HTR-8/SVneo (cell line): ENCODE measurements at places on chromosomes 6 and 20.

- DNase-seq = no peak
Observed at GRCh38 chr20:24911461-24911860, 37.6 kb upstream of the CST7 start.

DNA sequence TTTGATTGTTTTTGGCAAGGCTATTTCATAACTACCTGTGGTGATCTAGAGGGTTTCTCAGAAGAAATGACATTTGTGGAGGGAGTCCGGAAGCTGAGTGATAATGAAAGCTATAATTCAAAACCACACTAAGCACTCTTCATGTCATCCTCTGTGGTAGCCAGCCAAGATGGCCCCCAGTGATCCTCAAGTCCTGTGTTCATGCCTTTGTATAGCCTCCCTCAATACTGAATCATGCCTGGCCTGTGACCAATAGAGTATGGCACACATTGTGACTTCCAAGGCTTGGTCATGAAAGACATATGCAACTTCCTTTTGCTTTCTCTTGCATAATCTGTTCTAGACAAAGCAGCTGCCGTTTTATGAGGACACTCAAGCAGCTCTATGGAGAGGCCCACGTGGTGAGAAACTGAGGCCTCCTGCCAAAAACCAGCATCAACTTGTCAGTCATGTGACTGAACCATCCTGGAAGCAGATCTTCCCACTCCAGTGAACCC lies 12.8 kb upstream of the DNAAF9 start:
- DNase-seq = no peak

DNA sequence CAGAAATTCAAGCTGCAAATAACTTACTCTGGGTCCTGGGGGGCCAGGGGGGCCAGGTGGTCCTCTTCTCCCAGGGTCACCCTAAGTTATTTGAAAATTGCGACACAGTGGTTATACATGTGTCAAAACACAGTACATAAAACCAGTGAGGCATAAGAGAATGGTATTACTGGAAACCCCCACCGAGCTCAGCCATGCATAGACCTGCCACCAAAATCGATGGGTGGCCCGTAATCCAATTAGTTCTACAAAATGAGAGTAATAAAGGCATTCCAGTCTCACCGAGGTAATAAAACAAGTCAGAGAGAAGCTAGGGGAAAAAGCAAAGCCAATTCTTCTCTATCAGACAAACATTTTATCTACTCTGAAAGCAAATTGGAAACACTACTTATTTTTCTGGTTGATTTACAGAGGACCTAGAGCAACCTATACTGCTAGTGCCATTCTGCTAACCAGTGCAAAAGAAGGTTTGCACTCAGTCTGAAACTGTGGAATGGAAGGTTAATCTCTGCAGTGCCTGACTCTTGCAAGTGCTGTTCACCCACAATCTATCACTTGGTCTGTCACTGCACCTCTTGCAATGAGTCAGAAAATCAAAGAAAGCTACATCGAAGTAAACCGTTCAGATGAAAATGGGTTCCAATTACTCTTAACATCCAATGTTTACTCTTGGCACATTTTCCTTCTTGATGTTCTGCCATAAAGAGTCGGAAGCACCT lies 32.4 kb downstream of the COL9A1 start:
- no peak for DNase-seq

- no peak for DNase-seq
Observed at GRCh38 chr20:63054103-63054474, 47.3 kb upstream of the BHLHE23 start.

DNA sequence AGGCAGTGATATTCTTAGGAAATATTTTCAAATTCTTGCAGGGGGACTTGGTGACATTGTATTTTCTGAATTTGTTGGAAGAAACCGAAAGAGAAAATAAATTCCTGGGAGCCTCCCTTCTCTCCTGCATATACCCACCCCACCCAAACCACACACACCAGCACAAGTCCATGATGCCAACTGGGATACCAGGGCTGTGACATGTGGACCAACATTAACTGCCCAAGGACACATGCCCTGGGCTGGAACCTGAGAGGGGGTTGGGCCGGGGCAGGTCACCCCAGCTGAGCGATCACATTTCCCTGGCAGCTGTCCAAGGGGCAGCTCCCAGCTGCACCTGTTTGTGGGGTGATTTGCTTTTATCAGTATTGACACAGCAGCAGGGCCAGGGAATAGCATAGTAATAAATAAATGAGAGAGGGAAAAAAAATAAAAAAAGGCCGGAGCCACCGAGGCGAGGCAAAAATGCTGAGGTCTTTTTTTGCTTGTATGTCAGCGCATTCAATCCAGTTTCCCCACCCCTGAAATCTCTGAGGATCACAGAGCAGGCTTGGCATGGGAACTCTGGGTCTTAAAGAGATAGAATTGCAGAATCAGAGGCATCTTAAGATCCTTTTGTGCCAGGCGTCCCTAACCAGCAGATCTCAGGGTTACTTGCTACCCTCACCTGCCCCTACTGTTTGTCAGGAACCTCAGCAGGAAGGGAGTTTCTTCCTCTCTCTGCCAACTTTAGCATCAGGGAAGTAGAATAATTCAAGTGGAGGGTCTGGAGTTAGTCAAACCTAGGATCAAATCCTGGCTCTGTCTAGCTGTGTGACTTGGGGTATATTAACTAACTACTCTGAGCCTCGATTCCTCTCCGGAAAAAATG lies 66.5 kb upstream of the PIM1 start:
- DNase-seq = peak; percentile 38

DNA sequence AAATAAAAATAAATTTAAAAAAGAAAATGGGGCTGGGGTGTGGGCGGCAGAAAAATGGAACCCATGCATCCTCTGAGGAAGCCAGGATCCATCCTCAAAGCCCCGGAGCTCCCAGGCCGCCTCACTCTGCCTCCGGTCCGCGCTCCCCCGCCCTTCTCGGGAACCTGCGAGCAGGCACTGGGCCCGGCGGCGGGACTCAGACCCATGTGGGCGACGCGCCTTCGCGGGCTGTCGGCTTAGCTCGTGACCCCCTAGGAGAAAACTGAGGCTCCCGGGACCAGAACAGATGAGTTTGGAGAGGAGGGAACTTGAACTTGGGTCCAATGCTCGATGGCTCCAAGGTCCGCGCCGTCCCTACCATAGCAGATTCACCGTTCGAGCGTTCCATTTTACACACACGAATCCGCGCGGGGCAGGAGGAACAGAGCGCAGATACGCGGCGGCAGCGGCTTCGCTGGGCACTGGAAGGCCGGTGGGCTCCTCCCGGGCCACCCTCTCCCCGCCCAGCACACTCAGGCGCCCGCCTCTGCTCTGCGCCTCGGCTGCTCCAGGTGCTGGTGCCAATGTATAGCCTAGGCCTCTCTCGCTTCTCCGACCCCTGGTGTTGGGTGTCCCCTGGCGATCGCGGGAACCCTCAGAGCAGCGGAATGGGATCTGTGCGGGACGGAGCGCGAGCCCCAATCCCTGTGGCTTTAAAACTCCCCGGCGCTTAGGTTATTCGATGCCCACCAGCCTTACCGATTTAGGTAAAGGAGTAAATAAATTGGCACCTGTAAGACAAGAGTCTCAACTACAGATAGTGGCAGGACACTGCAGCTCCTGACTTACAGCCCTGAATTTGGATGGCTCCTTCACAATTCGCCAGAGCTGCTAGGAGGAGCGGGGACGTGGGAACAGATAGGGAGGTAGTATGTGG lies 39.2 kb downstream of the DPPA5 start:
- no peak for DNase-seq

DNA sequence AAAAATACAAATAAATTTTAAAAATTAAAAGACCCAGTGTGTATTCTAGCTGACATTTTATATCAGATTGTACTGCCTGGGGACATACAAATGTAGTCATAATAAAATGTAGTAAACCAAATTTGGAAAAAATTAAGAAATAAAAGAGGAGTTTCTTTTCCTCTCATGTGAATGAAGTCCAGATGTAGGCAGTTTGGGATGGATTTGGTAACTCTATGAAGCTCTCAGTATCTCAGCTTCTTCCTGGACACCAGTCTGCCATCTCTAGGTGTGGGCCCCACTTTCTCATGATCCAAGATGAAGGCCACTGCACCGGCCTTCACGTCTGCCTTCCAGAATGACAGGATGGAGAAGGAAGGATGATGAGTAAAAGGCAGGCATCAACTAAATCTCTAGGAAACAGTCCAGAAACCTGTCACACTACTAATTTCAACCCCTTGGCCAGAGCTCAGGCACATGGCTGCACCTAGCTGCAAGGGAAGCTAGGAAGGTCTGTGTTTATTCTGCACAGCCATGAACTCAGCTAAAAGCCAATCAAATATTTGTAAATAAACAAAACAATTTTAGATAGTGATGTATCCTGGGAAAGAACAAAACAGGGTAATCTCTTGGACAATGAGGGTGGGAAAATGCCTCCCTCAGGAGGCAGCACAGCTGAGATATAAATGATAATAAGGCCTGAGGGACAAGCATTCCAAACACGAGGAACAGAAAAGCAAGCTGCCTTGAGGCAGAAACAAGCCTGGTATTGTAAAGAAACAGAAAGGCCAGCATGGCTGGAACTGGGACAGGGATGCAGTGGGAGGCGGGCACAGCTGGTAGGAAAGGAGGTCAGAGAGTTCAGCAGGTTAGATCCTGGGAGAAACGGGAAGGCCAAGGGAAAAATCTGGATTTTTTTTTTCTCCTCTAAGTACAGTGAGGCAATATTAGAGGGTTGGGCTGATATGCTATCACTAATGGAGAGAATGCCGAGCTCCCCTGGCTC lies 88.5 kb upstream of the PTPN1 start:
- no peak for DNase-seq

DNA sequence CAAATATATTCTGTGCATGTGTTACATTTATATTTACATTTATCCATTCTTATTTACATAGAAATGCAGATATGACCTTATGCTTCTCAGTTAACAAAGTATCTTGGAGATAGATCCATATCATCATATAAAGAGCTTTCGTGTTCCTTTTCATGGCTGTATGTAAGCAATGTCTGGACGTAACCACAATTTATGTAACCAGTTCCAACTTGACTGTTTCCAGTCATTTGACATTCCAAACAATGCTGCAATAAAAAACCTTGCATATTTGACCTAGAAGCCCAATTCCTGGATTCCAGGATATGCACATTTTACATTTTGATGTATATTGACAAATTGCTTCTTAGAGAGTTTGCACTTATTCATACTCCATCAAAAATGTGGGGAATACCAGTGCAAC lies 113.7 kb upstream of the F13A1 start:
- DNase-seq = no peak

DNA sequence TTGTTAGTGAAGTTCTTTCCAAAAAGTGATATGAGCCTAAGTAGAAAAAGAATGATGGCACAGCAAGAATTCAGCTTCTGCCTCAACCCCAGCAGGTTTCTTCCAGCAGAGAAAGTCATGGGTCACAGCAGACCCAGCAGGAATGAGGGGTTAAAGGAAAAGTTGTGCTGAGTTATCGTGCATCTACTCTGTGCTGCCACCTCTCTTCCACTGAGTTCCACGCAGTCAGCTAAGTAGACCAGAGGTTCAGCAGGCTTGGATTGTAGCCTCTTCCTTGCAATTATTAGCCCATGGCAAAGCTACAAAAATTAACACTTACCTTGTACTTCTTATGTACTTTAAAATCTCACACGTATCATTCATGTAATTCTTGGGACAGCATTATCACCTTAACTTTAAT lies 510.8 kb downstream of the PTPRT start:
- no peak for DNase-seq

DNA sequence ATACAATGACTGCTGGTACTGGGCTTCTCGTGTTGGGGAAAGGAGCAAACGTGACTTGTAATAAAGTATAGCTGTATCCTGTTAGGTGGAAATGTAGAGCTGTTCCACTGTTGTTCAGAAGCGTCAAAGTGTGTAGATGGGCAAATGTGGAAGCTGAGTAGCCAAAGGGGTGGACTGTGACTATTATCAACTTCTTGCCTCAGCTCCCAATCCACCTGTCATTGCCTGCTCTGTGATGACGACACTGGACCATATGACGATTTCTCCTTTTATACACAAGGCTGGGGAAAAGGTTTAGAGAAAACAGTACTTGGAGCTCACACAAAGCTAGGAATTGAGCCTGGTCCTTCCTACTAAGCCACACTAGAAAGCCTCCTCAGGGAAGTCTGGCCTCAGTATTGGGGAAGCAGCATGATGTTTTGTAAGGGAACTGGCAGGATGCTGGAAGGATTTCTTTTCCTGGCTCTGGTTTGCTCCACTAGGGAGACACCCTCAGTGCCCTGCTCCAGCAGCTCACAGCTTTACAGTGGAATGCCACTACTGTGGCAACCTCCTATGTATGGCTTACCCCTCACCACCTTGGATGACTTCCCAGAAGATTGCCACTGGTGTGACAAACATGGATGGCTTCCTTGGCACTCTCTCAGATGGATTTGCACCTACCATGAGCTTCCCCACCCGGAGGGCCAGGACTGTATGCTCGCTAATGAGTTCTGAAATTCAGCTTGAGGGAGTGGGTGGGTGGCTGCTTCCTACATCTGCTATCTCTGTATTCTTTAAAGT lies 20.0 kb downstream of the CD164 start:
- DNase-seq = no peak

DNA sequence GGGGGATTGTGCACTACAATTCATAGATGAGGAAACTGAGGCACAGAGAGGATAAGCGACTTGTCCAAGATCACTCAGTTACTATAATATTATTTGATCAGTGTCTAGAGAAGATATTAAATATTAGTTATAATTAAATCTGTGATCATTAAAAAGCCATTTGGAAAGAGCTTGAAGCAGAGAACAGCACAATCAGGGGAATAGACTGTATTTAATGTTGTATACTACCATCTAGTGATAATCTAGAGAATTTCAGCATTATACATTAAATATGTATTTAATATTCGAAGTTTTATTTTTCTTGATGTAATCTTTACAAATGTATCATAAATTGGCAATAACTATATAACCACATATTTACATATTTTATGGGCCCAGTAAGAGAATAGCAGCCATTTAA lies 20.1 kb upstream of the MTCL3 start:
- no peak for DNase-seq

GRCh38 chr6:123176706-123177105 lies 180.7 kb downstream of the CLVS2 start:
- DNase-seq = no peak

GRCh38 chr6:72826744-72827438 lies 205.0 kb downstream of the KCNQ5 start:
- no peak for DNase-seq

DNA sequence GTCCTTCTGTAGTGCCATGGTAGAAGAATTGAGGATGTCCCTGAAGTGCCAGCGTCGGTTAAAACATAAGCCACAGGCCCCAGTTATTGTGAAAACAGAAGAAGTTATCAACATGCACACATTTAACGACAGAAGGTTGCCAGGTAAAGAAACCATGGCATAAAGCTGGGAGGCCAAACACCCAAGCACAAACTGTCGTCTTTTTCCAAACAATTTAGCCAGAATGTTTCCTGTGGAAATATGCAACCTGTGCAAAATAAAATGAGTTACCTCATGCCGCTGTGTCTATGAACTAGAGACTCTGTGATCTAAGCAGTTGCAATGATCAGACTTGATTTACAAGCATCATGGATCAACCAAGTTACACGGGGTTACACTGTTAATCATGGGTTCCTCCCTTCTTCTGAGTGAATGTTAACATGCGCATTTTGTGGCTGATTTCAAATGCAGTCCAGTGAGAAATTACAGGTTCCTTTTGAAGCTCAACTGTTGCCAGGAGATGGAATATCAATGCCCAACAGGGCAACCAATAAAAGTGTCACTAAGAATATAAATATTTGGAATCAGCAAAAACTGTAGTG lies 674.9 kb downstream of the GRIK2 start:
- no peak for DNase-seq

- DNase-seq = no peak
Observed at GRCh38 chr6:24990944-24991809, 55.4 kb upstream of the RIPOR2 start.
